ENCODE measurements at places on chromosomes 13 and 19.

- DNase-seq: no peak
These were observed 8.7 kb downstream of the SIGLECL1 start for GRCh38 chr19:51259348-51260245.

- DNase-seq: no peak
These were observed 1721.9 kb downstream of the OLFM4 start for GRCh38 chr13:54750521-54750920.

GRCh38 chr13:105177265-105177900 lies 1358.1 kb downstream of the EFNB2 start:
- DNase-seq: no peak

- DNase-seq: no peak
These were observed 25.2 kb upstream of the FNDC3A start for GRCh38 chr13:48950501-48950875.

GRCh38 chr13:41460930-41461329 lies 3.6 kb downstream of the RGCC start:
- no peak for DNase-seq

DNA sequence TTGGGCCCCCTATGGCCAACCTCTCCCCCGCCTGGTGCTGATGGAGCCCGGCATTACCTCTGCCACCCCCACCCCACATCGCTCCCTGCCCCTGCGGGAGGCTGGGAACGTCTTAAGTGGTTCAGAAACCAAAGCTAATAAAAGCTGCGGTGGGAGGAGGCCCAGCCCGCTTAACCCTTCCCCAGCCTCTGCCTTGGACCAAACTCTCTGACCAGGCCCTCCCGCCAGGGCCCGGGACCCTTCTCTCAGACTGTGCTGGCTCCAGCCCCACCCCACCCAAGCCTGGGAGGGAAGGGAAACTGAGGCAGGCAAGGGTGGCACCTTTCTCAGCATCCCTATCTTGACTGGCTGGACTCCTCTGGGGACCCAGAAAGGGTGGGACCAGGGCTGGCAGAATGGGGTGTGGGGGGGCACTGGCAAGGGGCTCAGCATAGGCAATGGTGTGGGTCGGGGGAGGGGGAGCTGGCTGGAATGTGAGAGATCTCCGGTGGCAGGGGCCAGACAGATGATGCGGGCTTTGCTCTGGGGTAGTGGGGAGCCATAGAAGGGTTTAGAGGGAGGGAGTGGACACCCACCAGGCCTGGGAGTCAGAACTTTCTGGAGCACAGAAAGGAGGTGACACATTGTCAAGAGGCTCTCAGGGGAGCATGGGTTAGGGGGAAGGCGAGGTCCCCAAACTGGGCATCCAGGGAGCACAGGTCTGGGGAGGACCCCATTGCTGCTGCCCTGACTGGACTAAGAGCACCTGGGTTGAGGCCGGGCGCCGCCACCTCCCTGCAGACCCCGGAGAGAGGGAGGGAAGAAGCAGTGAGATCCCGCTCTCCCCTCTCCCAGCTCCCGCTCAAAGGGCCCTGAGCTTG lies 21.9 kb downstream of the SMIM24 start:
- no peak for DNase-seq

- DNase-seq: no peak
These were observed 7.7 kb downstream of the ZNF253 start for GRCh38 chr19:19873381-19873780.

GRCh38 chr19:292281-292884 lies 1.2 kb upstream of the PLPP2 start:
- DNase-seq: no peak

GRCh38 chr19:36152019-36152351 lies 262 bp downstream of the COX7A1 start:
- DNase-seq: no peak

DNA sequence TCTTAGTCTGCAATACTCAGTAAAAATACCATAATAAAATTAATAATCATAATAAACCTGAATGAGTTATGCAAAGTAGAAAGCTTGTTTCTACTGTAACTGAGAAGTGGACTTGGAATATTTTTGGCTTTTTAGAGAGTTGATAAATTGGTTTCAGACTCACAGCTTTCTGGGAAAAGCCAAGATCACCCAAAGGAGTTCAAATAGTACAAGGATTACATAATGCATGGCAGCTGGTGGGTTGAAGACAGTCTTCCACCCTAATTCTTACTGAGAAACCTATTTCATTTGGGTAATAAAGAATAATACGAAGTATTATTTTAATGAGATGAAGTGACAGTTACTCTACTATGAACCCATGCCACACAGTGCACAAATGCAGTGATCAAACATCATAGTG lies 139.4 kb upstream of the KLF12 start:
- DNase-seq: no peak

GRCh38 chr13:23852351-23852750 lies 36.8 kb downstream of the MIPEP start:
- DNase-seq: no peak

DNA sequence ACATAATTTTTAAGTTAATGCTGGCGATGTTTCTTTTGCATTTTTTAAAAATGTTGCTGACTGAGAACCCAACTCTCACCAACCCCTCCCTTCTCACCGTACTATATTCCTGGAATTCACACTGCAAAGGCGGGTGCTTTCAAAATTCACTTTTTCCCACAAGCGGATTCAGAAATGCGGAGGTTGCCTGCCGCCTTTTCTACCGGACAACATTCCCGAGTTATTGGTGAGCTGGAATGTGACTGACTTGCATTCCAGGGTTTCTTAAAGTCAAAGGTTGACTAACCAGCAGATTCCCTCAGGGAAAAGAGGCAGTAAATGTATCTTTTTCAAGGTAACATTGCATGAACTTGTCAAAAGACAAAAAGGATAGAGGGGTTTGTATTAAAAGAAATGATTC lies 113.3 kb downstream of the RAB20 start:
- DNase-seq: no peak

DNA sequence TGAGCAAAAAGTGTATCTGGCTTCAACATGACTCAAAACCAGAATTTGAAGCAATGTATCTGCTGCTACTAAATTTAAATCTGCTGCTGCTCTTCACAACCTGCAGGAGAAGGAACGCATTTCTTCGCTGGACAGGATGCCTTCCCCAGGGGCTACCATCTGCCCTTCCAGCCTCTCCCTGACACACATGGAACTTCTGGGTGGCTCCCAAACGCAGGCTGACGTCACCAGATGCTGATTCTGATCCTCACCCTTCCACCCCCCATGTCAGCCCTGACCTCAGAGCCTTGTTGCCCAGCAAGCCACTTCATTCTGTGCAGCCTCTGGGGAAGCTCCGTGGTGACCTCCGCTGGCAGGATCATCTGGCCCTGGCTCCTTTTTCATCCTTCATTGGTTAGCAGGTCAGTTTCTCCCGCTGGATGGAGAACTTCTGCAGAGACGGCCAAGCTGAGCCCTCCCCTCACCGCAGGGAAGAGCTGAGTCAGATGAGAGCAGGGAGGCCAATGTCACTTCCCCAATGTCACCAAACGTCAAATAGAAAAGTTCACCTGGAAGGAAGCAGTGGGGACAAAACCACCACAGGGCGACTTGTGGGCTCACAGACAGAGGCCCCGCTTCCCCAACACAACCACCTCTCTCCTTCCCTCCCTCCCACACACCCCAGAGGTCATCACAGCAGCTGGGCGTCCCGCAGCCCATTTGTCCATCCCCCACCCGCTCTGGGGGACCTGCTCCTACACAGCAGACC lies 14.0 kb upstream of the RAB20 start:
- no peak for DNase-seq

DNA sequence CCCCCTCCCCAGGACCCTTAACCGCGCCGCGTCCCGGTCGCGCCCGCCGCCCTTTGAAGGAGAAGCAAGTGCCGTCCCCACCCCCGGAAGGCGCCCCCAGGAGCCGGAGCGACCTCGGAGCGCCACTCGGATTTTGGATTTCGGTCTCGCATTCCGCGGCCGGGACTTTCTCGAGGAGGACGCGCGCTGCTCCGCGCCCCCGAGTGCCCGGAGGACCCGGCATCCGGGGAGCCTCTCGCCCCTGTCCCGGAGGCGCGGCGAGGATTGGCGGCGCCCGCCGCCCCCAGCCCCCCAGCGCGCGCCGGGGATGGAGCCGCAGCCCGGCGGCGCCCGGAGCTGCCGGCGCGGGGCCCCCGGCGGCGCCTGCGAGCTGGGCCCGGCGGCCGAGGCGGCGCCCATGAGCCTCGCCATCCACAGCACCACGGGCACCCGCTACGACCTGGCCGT lies 1.6 kb downstream of the MIDN start:
- no peak for DNase-seq

DNA sequence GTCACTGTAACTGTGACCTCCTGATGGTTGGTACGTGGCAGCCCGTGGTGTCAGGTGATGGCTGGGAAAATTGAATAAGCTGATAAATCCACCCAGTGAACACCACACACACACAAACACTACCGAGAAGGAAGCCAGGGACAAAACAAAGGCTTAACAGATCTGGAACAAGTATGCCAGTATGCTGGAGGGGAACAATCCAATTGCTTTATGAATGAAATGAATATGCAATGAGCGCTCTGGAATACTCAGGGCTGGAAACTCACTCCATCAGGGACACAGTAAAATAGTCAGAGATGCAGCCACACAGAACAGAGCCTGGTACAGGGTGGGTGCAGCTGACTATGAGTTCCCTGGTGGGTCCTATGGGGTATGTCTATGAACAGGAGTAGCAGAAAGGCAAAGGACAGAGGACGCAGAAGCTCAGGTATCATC lies 16.7 kb downstream of the TMTC4 start:
- no peak for DNase-seq

GRCh38 chr13:95099541-95099940 lies 201.7 kb downstream of the ABCC4 start:
- no peak for DNase-seq

- no peak for DNase-seq
These were observed 1277.3 kb downstream of the UQCRFS1 start for GRCh38 chr19:27935669-27936068.

GRCh38 chr19:7982103-7982502 lies 23.3 kb downstream of the ELAVL1 start:
- no peak for DNase-seq

DNA sequence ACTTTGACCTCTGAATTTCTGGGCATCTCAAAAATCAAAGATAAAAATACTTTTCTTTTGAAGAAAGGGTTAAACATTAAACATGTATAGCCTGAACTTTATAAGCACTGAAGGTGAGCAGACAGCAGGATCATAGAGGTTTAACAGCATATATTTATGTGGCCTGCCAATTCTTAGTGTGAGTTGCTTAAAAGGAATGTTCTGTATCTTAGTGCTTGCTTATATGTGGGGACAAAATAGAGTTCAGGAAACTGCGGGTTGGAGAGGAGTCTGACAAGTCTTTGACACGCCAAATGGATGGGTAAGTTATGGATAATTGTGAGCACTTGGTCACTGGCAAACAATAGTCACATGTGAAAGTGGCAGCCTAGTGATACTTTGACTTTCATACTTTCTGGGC lies 1419.4 kb upstream of the SPRY2 start:
- DNase-seq: no peak

DNA sequence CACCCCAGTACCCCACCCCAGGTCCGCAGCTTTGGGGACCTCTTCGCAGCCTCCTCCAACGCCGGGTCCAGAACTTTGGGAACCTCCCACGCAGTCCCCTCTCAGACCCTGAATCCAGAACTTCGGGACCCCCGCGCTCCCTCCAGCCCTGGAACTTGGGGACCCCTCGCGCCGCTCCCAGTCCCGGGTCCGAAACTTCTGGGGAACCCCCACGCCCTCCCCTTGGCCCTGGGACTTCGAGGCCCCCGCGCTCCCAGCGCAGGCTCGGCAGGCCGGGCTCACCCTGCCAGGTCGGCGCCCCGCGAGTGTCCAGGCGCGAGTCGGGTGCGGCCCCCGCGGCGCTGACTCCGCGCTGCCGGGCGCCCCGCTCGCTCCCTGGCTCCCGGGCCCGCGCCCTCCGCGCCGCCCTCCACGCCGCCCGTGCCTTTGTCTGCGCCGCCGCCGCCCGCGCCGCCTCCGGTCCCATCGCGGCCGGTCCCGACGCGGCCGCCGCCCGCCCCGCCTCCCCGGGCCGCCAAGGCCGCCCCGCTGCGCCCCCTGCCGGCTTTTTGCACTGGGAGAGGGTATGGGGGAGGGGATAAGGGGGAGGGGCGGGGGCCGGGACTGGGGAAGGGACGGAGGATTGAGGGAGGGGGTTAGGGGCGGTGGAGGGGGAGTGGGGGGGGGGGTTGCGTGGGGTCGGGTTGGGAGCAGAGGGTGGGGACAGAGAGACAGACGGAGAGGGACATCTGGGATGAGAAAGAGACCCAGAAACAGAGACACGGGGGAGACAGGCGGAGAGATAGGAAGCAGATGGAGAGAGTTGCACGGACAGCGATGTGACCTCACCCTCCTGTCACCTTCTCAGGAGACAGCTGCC lies at the start of gene HOMER3:
TSS of gene HOMER3 (minus strand) at position 449 of the 859 bp plus-strand sequence. CDS start 2,235 bp downstream, outside the sequence.
- DNase-seq: no peak

GRCh38 chr19:41695745-41696144 lies 7.7 kb upstream of the CEACAM7 start:
- DNase-seq: no peak

DNA sequence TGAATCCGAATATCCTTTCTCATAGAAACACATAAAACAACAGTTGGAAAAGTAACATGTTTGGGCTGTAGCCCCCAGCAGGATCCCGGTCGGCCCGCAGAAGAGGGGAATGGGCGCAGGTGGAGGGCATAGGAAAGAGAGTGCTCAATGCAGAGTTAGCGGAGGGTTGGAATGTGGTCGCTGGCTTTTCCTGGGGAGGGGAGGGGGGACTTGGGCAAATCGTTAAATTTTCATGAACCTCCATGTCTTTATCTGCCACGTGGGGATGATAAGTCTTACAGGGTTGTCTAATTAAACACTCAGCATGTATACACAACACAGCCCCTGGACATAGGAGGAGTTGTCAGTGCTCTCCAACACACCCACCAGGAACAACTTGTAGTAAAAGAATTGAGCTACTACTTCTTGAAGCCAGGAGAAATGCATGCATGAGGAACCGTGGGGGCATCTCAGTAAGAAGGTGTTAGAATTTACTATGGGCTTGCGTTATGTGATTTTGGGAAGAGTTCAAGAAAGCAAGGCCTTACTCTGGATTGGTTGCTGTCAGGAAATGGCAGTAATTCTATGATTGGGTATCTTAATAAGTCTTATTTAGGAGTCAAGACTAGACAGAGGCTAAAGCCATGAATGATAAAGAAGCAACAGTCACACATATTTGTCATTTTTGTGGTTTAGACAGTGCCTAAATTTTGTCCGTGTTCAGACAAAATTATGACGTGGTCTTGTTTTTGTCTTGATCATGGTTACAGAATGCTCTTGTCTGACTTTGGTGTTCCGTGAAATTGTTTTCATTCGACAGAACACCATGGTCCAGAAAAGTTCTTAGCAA lies 671 bp upstream of the SLC46A3 start:
- no peak for DNase-seq

GRCh38 chr19:12034620-12035019 lies 859 bp downstream of the ZNF433 start:
- no peak for DNase-seq

GRCh38 chr13:108944760-108945159 lies 315.3 kb downstream of the MYO16 start:
- DNase-seq: no peak

GRCh38 chr19:632579-633067 lies 714 bp downstream of the POLRMT start:
- DNase-seq: no peak

- no peak for DNase-seq
These were observed 4.0 kb upstream of the RFXAP start for GRCh38 chr13:36815062-36815461.

Measured in NCI-H2081 treated with DMSO at 0.1 percent for 48 hours (cell line).